Stimulated activated CD8-positive, alpha-beta memory T cell treated with anti-CD3 and anti-CD28 coated beads, Interleukin-15, amount 100 ng/mL, for 48 hours (primary cell): ENCODE measurements at places on chromosomes 1 and 21.
A peak's percentile ranks its signal among the peaks of the same experiment; 100 is the strongest.

GRCh38 chr1:53919675-53920066, 25.7 kb downstream of the DIO1 start:
- peak; percentile 1 for DNase-seq

- DNase-seq = no peak
These were observed 27.4 kb downstream of the URB2 start for GRCh38 chr1:229653420-229653819.

DNA sequence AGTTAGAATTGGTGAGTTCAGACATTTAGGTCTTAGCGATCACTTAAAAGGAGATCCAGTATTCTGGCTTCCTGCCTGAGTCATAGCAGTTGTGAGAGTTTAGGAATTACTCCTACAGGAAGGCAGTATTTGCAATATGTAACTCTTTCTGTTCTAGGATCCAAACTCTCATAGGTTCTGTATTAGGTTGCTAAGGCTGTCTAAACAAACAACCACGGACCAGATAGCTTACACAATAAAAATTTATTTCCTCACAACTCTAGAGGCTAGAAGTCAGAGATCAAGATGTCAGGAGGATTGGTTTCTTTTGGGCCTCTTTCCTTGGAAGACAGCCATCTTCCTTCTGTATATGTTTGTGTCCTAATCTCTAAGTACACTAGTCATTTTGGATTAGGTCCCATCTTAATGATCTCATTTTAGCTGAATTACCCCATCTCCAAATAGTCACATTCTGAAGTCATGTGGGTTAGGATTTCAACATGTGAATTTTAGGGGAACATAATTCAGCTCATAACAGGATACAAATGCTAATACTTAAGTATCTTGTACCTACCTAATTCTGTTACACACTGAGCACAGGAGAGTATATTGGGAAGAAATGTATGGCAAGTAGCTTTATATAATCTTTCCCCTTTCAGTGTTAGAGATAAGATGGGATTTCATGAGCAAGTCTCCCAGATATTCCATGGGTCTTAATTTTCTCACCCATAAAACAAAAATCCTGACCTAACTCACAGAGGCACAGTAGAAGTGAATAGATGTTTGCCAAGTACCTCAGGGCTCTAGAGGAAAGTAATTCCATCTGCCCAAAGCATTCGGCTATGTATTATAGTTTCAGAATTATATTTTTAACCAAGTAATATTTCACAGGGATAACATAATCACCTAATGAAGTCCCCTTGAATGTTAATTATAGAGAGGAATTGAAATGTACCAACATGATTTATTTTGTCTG, 144.4 kb downstream of the PTBP2 start:
- DNase-seq = no peak

GRCh38 chr1:59124166-59124565, 172.7 kb upstream of the FGGY start:
- no peak for DNase-seq

GRCh38 chr1:185096531-185096930, 51.2 kb downstream of the RNF2 start:
- DNase-seq = no peak

DNA sequence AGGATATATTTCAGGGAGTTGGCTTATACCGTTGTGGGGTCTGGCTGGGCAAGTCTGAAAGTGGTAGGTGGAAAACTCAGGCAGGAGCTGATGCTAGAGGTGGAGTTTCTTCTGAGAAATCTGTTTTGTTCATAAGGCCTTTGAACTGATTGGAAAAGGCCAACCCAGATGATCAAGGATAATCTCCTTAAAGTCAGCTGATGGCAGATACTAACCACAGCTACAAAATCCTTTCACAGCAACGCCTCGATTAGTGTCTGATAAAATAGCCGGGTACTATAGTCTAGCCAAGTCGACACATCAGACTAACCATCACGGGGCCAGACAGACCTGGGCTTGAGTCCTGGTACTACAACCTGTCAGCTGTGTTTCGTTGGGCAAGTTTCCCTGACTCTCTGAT, 21.4 kb downstream of the OPRD1 start:
- DNase-seq = no peak

GRCh38 chr1:218433744-218434143, 88.6 kb downstream of the TGFB2 start:
- DNase-seq = no peak

DNA sequence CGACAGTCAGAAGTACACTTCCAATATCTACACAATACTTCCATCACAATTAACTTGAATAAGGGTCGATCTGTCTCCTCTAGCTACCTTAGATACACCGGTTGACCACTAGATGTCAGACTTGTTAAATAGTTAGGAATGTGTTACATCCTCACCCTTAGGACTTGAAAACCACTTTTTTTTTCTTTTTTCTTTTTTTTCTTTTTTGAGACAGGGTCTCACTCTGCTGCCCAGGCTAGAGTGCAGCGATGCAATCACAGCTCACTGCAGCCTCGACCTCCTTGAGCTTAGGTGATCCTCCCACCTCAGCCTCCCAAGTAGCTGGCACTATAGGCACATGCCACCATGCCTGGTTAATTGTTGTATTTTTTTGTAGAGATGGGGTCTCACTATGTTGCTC, 120.4 kb upstream of the GREM2 start:
- DNase-seq = no peak

DNA sequence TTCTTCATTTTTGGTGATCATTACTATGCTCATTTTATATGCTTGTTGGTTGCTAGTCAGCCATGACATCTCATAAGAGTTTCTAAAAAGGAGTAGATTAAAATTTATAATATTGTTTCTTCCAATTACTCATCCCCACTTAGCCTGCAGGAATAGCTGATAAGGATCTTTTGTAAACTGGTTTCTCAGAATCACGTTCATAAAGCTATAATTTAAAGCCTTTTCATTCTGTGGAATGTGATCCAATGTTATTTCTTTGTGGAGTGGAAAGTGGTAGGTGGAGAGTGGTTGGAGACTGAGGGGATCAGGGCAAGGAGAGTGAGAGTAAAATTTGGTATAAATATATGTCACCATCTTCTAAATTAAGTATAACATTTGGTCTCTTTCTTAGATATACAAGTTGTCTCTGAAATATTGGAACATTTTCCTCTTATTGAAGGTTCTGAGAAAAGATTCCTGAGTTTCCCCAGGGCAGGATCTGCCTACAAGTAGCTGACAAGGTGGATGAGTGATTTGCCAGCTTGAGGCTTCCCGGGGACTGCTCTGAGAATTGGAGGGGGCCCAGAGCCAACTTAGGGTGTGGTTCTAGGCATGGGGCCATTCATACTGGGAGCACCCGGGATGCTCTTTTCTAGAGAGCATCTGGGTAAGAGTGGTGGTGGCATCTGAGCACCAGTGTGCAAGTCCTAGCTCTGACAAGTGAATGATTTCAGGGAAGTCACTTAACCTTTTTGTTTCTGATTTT, 116.4 kb downstream of the TBX19 start:
- DNase-seq = no peak

GRCh38 chr1:154414606-154415005, 9.5 kb downstream of the IL6R start:
- no peak for DNase-seq

- no peak for DNase-seq
These were observed 192.5 kb downstream of the CACNA1E start for GRCh38 chr1:181675918-181676190.

DNA sequence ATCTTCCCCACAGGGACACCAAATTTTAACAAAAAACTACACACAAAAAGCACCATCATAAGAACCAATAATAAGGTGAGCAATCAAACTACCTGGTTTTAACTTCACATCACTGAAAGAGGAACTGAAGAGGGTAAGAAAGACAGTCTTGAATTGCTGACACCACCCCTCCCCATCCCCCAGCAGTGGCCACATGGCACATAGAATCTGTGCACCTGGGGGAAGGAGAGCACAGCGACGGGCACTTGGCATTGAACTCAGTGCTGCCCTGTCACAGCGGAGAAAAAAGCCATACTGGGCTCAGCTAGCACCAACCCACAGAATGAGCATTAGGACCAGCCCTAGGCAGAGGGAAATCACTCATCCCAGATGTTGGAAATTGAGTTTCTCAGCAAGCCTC, 640.0 kb upstream of the ADGRL2 start:
- no peak for DNase-seq

GRCh38 chr21:35478161-35479064, 429.3 kb upstream of the RUNX1 start:
- DNase-seq = no peak

- DNase-seq = no peak
These were observed 169.3 kb upstream of the KCTD3 start for GRCh38 chr1:215397843-215398242.

- no peak for DNase-seq
These were observed 161.4 kb downstream of the VAV3 start for GRCh38 chr1:107803579-107803978.

DNA sequence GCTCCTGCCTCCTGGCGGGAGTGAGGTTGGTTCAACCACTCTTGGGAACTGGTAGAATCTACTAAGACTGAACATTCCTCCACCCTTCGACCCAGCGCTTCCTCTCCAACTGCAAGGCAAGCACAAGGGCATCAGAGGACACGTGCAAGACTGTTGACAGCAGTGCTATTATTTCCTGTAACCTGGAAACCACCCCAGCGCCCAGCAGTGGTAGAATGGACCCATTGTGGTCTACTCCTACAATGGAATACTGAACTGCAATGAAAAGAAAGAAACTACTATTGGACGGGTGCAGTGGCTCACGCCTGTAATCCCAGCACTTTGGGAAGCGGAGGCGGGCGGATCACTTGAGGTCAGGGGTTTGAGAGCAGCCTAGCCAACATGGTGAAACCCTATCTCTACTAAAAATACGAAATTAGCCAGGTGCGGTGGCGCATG, 33.0 kb upstream of the TARDBP start:
- no peak for DNase-seq

DNA sequence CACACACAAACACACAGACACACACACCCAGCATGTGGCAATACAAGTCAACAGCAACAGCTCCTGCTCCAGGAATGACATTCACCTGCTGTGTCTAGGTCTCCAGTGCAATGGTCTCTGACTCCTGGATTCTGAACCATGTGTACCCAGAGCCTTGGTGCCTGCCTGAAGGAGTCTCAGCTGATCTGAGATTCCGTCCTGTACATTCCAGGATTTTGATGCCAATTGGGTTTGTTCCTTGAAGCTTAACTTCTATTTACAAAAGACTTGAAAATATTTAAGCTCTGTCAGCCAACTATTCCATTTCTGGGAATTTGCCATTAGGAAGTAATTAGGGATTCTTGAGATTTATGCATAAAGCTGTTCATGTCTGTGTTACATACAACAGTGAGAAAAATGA, 85.4 kb upstream of the LRRC8D start:
- DNase-seq = no peak

- DNase-seq = no peak
These were observed 140.1 kb upstream of the DUSP10 start for GRCh38 chr1:221881805-221882581.

- DNase-seq = no peak
These were observed 47.6 kb downstream of the TGFB2 start for GRCh38 chr1:218392780-218393179.

DNA sequence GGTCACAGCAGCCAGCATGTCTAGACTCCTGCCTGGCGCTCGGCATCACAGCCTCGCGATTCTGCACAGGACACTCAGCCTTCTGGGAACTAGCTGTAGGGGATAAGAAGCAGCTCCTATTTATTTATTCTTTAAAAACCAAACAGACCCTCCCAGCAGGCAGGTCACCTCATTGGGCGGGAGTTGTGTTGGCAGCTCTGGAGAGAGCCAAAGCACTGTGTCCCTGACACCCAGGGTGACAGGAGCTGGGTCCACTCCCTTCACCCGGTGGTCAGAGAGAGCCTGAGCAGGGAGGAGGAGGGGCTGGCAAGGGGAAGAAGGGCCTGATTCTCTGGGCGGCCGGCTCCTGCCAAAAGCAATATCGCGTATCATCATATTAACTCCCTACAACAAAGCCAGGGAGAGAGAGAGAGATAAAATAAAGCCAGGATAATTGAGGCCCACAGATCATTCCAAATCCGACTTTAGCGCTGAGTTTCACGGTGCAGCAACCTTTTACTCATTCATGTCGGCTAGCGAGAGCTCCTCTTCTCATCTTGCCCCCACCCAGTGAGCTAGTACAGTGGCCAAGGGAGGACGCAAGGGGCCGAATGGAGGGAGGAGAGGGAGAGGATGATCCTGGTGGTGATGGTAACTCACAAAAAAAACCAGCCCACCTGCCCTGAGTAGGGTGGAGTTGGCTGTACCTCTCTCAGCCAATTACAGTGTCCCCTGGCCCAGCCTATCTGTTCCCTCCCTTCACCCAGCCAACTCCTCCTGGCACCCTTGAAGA, 79.8 kb upstream of the IFFO2 start:
- DNase-seq = no peak

DNA sequence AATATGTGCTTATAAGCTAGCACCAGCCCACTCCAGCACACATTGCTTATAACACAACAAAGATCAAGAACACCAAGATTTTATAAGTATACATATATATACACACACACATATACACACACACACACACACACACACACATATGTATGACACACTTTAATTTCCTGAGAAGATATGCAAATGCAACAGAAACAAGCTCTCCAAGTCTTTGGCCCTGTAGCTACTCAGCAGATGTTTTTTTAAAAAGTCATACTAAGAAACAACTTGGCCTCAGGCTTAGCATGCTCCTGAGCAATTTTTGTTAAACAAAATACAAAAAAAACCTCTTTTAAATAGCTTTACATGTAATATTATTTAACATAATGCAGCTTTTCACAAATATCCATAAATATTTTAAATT, 11.1 kb downstream of the TNFSF18 start:
- DNase-seq = no peak

DNA sequence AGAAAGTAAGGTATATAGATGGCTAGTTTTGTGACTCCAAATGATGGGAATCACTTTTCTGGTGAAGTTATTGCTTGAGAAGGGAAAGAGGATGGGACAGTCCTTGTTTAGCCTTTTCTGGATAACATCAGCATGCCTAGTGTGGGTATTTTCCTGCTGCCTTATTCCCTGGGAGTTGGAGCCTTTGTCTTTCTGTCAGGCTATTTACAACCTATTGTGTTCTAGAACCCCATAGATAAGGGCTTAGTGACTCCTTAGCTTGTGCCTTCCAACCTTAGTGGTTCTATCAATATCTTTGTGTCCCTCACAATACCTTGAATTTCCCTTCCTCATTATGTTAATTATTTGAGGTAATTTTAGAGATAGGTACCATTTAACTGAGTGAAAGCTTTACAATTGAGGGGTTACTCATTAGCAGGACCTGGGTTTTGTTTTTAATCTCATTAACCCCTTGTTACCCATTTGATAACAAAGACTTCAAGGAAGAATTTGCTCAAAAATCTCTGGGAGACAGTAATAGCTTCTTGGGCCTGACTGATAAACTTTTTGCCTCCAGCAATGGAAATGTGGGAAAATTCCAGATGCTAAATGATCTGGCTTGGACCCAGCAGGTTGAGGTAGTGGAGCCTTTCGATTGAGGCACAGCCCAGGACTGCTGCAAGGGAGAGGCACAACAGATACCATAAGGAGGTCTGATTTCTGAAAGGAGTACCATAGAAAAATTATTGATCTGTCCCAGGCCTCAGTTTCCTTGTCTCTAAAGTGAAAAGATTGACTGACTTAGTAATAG, 49.0 kb downstream of the CACHD1 start:
- no peak for DNase-seq
